ENCODE measurements at places on chromosomes 4 and X. TPM values are rescaled to one million over a fixed set of nuclear protein-coding genes. Genes with fewer than 3 reads are reported as not detected.
A peak's percentile ranks its signal among the peaks of the same experiment; 100 is the strongest.

GRCh38 chr4:57501720-57502119 is 391.5 kb upstream of the IGFBP7 start:
- H3K27ac ChIP-seq: no peak overlapping the region
- H3K4me1 ChIP-seq: no peaks in the 10 kb centered on the region
- no peak for DNase-seq
- no peak overlapping the region for H3K4me3 ChIP-seq

GRCh38 chr4:118012142-118012541 is 22.1 kb upstream of the NDST3 start:
- no peaks in the 10 kb centered on the region for H3K4me1 ChIP-seq
- no peaks in the 10 kb centered on the region for H3K36me3 ChIP-seq
- H3K4me3 ChIP-seq: no peak overlapping the region
- H3K27ac ChIP-seq: no peak overlapping the region

DNA sequence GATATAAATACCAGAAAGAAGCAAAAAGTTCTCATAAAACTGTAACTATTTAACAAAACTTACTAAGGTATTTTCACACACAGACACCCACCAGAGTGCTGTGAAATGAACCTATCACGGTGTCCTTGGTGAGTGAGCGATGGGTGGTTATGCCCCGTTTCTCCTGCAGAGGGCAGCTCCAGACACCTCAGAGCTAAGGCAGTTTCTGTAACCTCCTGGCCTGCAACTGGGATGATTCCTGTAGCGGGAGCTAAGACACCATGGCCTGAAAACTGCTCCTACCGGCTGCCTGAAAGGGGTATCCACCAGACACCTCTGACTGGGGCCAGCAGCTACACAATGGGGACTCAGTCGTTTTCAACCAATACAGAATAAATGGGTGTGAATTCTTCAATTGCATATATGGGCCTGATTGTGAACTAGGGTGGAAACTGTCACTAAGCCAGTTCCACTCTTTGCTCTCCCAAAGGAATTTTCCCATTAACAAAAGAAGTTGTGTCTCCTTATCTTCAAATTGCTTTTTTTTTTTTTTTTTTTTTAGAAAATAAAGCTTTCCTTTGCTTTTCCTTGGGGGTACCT is 2375.8 kb upstream of the TENM3 start:
- H3K4me1 ChIP-seq: no peaks in the 10 kb centered on the region
- H3K27ac ChIP-seq: no peak overlapping the region
- DNase-seq: peak; percentile 57
- H3K27me3 ChIP-seq: no peaks in the 10 kb centered on the region
- no peaks in the 10 kb centered on the region for H3K36me3 ChIP-seq

- H3K4me1 ChIP-seq: no peaks in the 10 kb centered on the region
- H3K36me3 ChIP-seq: no peaks in the 10 kb centered on the region
- H3K4me3 ChIP-seq: no peak overlapping the region
- no peak for DNase-seq
Measured at GRCh38 chr4:48243887-48244286, 25.8 kb downstream of the TEC start.

- no peak for DNase-seq
- no peaks in the 10 kb centered on the region for H3K27me3 ChIP-seq
Measured at GRCh38 chr4:23728393-23728792, 161.5 kb downstream of the PPARGC1A start.

GRCh38 chr4:56195025-56195424 is 192.3 kb downstream of the AASDH start:
- DNase-seq: no peak
- H3K4me3 ChIP-seq: no peak overlapping the region
- no peaks in the 10 kb centered on the region for H3K27me3 ChIP-seq
- no peaks in the 10 kb centered on the region for H3K4me1 ChIP-seq

The LDB2 gene
- 19.0 TPM for total RNA-seq

GRCh38 chrX:68396953-68397352 is 36.3 kb downstream of the OPHN1 start:
- no peaks in the 10 kb centered on the region for H3K4me1 ChIP-seq
- no peak overlapping the region for H3K4me3 ChIP-seq
- no peaks in the 10 kb centered on the region for H3K27me3 ChIP-seq
- DNase-seq: no peak
- no peak overlapping the region for H3K27ac ChIP-seq
- H3K36me3 ChIP-seq: no peaks in the 10 kb centered on the region

- H3K4me3 ChIP-seq: no peak overlapping the region
- H3K27ac ChIP-seq: no peak overlapping the region
- no peak for DNase-seq
- no peaks in the 10 kb centered on the region for H3K36me3 ChIP-seq
Measured at GRCh38 chr4:59770601-59771264, 1429.4 kb upstream of the ADGRL3 start.

The FATE1 gene
- total RNA-seq: not detected

- H3K27me3 ChIP-seq: no peaks in the 10 kb centered on the region
- no peaks in the 10 kb centered on the region for H3K36me3 ChIP-seq
- no peaks in the 10 kb centered on the region for H3K4me1 ChIP-seq
Measured at GRCh38 chrX:105114554-105115130, 105.9 kb downstream of the TEX13A start.
